ENCODE measurements at places on chromosomes 1 and 21.
A peak's percentile ranks its signal among the peaks of the same experiment; 100 is the strongest.

GRCh38 chr21:33813832-33814365 is 101.7 kb downstream of the ATP5PO start:
- no peak for DNase-seq

GRCh38 chr1:76635784-76636183 is 231.5 kb upstream of the ST6GALNAC5 start:
- no peak for DNase-seq

GRCh38 chr1:42784547-42784945 is 245 bp upstream of the TMEM269 start:
- no peak for DNase-seq

GRCh38 chr1:161282991-161283390 is 24.4 kb downstream of the PCP4L1 start:
- DNase-seq = no peak

DNA sequence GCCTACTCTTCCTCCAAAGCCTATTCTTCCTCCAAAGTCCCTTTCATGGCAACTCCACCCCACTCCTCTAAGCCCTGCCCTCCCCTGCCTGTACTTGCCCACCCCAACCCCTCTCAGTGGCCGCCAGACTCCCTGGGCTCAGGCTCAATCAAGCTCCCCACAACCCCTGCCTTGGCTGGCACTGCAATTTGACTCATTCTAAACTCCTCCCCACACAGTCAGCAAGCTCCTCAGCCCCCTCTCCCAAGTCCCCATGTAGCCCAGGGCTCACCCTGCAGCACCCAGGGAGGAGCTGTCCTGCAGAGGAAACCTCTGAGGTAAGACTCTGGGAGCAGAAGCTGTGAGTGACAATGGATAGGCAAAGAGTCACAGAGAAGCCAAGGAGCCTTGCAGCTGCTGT is 3.6 kb upstream of the VSIG8 start:
- DNase-seq = no peak

- DNase-seq = no peak
Measured at GRCh38 chr1:172145231-172145651, 275.2 kb upstream of the C1orf105 start.

- DNase-seq = no peak
Measured at GRCh38 chr1:241114699-241115233, 242.2 kb downstream of the RGS7 start.

DNA sequence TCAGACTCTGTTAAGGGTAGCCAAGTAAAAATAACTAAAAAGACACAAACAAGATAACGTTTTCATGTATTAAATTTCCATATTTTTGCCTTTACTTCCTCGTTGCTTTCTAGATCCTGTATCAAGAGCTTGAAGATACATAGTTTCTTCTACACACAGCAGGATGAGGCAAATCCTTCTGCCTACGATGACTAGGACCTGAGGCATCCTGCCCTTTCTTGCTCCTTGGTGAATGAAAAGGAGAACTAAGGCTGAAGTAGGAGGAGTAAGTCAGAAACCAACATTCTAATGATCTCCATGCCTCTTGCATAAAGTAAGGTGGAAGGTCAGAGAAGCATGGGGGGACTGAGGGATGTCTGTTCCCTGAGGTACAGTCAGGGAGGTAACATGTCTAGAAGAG is 102.6 kb downstream of the GPATCH2 start:
- peak; percentile 88 for DNase-seq

- DNase-seq = no peak
Measured at GRCh38 chr1:58813801-58814200, 30.0 kb upstream of the JUN start.

DNA sequence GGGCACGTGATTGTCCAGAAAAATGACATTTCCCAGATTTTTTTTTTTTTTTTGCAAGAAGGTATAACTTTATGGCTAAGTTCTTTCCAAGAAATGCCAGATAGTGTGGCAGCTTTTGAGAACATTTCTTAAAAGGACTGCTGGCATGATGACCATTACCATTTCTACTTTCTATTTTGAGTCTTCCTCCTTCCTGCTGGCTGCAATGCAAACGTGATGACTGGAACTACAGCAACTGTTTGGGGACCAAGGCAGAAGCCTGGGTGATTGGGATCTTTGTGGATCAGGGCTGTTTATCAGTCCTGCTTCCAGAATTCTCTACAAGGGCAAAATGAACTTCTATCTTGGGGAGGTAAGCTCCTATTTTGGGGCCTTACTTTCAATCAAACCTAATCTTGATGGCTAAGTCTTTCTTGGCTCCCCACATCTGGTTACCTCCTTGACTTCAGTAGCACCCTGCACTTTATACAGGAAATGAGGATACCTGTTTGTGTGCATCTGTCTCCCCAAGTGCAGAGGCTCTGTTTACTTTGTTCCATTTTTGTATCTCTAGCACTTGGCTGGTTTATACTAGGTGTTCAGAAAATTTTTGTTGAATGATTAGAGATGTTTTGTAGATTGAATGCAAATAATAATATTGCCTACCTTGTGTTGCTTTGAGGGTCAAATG is 3.7 kb upstream of the DDX20 start:
- DNase-seq = no peak

DNA sequence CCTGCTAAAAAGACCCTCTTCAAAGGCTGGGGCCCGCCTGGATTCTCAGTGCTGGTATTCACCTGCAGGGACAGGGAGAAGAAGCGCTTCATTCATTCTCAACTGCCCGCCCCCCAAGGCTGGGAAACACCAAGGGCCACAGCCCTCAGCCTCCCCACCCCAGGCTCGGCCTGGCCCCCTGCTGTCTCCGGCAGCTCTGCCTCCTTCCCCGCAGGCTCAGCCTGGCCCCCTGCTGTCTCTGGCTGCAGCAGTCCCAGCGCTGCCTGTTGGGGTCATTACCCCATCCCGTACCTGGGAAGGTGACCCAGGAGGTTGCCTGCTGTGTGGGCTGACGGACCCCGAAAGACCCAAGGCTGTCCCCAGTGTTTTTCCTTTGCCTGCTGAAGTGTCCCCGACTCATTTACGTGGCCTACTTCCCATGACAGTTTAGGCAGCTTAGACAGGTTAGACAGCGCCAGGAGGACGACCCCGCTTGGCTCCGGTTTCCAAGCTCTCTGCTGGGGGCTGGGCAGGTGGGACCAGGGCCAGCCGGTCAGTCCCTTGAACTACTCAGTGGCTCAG is 22.9 kb upstream of the CLSTN1 start:
- DNase-seq = no peak

DNA sequence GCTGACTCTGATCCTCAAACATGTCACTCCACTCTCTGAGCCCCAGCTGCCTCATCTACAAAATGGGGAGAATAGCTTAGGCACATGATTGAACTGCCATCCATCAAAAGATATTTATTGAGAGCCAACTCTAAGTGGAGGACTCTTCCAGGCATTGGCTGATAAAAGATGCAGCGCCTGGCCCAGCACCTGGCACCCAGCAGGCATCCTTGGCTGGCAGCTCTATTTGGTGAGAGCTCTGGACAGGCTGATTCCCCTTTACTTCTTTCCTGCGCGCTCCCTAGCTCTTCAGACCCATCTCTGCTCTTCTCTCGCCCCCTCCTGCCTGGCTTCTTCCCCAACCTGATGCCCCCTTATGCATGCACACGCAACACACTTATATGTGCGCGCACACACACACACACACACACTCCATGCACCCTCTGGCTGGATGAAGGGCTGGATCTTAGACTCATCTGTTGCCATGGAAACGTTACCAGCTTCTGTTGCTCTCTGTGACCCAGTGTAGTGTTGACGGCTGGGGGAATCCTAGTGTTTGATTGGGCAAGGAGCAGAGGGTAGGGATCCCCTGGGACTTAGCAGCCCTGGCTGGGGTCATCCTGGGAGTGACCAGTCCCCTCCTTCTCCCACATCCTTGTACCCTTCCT is 49.3 kb downstream of the VWA5B1 start:
- no peak for DNase-seq

DNA sequence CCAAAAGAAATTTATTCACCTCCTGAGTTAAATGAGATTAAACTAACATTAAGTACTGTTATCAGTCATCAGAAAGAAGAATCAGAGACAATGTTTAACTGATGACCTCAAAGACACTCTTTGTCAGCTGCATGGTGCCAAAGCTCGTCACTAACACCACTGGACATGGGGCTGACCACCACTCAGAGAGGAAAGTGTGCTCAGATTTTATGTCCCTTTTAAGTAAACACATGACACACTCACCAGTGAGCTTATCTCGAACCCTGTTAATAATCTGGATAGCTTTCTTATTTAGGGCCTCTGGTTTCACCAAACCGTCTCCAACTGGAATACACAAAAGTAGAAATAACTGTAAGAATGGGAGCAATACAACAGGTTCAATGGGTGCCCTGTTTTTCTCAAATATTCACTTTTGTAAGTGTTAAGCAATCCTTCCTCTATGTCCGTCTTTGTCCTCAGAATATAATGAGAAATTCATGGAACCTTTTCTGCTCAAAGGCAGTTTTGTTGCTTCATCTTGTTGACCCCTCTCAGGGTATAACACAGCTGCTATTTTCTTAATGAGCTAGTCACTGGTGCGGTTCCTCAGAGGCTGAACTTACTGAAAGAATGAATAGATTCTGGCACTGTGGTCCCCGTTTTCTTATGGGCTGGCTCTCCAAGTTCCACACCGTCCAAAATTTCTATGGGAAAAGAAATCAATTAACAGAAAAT is 9.5 kb upstream of the EXOSC10 start:
- no peak for DNase-seq

DNA sequence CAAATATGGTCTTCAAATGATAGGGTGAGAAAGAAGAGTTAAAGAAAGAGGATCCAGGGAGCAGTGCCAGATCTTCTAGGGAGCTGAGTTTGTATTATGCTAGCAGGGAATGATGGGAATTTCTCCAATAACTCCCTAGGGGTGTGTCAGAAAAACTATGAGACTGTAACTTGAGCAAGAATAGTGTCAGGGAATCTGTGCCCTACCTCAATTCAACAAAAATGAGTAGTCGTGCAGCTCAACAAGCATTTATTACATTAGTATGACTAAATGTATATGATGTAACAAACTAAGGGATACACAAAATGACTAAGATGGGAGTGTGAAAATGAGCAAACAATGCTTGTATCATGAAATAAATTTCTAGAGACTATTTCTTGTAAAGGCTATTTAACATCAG is 24.2 kb downstream of the SPAG17 start:
- DNase-seq = peak; percentile 95

GRCh38 chr1:114669562-114670082 is at the start of gene DENND2C:
Gene DENND2C, minus strand, starts transcription at chr1:114670049. Its CDS starts 44,065 bp downstream, at chr1:114625984.
- no peak for DNase-seq

GRCh38 chr1:243798726-243799125 is 51.3 kb downstream of the AKT3 start:
- peak; percentile 92 for DNase-seq

DNA sequence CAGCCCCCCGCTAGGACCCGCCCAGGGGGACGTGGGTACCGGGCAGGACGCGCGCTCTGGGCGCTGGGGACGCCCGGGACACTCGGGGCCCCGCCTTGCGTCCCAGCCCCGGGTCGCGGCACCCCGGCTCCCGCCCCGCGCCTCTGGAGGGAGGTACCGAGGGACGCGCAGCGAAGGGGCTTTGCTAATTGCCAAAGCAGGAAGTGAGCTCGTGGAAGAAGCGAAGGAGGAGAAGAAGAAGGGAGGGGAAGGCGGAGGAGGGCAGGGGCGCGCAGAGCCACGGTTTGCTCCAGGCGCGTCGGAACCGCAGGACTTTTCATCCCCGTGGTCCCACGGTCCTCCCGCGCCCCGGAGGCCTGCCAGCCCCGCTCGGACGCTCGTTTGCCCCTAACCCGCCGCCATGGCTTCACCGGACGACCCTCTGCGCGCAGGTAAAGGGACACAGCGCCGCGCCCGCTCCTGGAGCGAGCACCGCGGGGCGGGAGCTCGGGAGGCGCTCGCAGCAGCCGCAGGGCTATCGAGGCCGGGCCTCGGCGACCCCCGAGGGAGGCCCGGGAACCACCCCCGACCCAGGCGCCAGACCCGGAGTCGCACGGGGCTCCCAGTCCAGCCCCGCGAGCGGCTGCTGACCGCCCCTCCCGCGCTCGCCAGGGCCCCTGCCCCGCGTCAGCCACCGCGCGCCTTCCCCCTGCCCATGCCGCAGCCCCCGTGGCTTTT is 1.3 kb downstream of the EDARADD start:
- peak; percentile 49 for DNase-seq

GRCh38 chr21:34596561-34597271 is 18.2 kb downstream of the RCAN1 start:
- DNase-seq = no peak

- no peak for DNase-seq
Measured at GRCh38 chr1:169615803-169616202, 14.1 kb downstream of the SELP start.

GRCh38 chr1:125118147-125118993 is 3933.6 kb downstream of the SRGAP2C start:
- DNase-seq = no peak

DNA sequence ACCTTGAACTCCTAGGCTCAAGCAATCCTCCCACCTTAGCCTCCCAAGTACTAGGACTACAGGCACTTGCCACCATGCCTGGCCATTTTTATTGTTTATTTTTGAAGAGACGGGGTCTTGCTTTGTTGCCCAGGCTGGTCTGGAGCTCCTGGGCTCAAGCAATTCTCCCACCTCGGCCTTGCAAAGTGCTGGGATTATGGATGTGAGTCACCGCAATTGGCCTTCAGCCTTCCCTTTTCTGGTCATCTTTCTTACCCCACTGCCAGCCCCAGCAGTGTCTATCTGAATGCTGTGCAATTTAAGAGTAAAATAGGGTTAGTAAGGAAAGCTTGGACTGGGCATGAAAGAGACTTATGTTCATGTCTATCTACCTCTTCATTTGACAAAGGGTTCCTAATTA is 6.1 kb upstream of the KLF17 start:
- no peak for DNase-seq

GRCh38 chr21:26495283-26495849 is 77.7 kb downstream of the CYYR1 start:
- no peak for DNase-seq

DNA sequence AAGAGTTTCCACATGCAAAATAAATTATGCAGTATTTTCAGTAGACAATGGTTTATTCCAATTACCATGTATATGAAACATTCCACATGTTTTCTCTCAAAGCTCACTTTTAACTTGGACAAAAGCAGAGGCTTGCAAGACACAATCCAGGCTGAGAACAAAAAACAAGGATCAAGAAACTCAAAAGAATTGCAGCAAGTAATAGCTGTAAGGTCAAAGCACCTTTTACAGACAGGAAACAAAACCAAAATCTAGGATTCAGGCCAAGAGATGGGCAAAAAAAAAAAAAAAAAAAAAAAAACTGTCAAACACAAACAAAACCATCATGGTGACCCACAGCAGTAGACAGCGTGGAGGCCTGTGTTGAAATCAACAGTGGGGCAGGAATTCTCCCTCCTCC is 9.3 kb downstream of the RGS1 start:
- DNase-seq = no peak

GRCh38 chr1:70228670-70229069 is 7.5 kb downstream of the SRSF11 start:
- DNase-seq = no peak

GRCh38 chr1:116826818-116827606 is 72.8 kb downstream of the CD2 start:
- DNase-seq = peak; percentile 86
